ENCODE measurements at places on chromosomes 1 and 21.
A peak's percentile ranks its signal among the peaks of the same experiment; 100 is the strongest.

DNA sequence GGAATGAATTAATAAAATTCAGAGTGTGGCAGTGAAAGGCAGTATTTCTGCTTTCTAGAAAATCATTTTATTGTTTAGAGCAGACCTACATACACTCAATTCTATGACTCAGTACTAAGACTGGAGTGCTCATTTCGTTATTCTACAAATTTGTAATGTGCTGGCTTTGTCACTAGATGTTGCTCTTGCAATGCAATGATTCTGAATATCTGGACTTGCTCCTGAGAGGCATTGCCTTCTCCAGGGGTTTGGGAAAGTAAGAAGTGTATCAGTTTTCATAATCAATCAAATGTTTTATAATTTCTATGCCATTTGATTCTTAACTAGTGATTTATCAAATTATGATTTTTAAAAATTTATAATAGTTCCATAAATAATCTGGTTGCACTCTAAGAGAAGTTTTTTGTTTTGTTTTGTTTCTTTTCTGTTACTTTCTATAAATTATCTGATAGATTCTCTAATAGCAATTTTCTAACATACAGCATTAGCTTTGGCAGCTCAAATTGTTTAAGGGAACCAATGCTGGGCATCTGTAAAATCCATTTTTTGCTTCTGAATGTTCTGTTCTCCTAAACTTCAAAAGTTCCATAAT, 280.5 kb upstream of the SGIP1 start:
- DNase-seq = no peak

GRCh38 chr21:19171585-19171984, 768.0 kb upstream of the TMPRSS15 start:
- no peak for DNase-seq

- no peak for DNase-seq
Observed at GRCh38 chr1:153312570-153313186, at the start of gene PGLYRP3. TSS of gene PGLYRP3 (minus strand) at chr1:153312952. CDS start at chr1:153310665, 2,287 bp downstream.

GRCh38 chr21:39003982-39004633, 179.1 kb downstream of the PSMG1 start:
- DNase-seq = peak; percentile 46

- DNase-seq = no peak
Observed at GRCh38 chr1:60488847-60489246, 415.3 kb upstream of the C1orf87 start.

DNA sequence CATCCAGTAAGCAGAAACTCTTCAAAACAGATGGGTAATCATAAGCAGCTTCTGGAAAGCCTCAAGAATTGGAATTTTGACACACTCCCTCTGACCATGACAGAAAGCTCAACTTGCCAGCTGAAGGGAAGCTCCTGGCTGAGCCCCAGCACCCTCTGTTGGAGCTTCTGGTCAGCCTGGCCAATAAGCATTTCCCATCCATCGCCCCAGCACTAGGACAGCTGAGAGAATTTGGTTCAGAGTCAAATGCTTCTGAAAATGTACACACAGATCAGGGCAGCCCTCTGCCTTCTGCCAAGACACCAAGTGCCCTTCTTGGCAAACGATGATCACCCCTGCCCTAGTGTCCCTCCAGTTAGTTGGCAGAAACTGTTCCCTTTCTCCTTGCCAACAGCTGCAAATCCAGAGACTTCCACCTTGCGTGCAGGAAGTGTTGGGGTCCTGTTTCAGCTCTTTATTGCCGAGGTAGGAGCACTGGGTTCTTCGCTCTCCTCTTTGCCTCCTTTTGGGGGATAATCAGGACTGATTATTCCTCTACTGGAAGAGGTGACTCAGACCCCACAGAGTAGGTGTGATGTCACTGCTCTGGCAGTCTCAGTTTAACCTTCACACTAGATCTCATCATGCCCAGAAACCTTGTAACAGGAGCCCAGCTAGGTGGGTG, 11.9 kb downstream of the PIGV start:
- DNase-seq = peak; percentile 78

DNA sequence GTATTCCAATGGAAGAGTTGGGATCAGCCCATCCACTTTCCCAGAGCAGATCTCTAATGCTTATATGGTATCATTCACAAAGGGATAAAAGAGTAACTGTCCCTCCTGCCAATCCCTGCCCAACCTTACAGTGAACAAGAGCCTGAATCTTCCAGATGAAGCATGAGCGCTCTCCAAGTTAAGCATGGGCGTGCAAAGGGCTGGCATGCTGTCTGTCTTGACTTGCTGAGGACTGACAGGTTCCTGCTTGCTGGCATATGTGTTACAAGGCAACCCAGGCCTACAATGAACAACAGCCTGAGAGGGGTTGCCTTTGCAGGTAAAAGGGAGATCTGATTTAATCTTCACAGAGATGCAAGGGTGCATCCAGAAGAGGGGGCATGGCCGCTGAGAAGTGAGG, 155.6 kb upstream of the SOD1 start:
- no peak for DNase-seq

DNA sequence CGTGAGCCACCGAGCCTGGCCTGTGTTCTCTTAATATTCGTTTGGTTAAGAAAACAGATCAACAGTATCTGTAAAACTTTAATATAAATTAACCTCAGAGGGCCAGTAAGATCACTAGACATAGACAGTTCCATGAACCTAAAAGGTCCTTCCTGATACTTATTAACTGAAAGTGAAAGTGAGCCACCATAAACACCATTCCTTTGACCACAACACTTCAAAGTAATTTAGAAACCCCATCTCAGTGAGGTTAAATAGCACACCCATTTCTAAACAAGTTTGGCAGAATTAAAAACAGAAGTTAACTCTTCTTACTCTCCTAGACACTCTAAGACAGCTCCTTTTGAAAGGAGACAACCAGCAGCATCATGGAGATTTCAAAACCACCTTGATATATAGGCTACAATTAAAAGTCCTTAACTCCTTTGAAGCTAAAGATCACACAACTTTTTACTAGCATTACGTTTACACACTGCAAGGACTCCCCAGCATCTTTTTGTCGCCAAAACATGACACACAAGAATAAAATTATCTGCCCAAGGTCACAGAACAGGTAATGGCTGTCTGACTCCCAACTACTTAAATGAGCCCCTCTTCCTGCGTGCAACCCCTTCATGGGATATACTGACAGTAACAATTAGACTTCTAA, 2.2 kb downstream of the RNF19B start:
- DNase-seq = no peak

- peak; percentile 27 for DNase-seq
Observed at GRCh38 chr21:26169611-26170470, 729 bp downstream of the APP start.

DNA sequence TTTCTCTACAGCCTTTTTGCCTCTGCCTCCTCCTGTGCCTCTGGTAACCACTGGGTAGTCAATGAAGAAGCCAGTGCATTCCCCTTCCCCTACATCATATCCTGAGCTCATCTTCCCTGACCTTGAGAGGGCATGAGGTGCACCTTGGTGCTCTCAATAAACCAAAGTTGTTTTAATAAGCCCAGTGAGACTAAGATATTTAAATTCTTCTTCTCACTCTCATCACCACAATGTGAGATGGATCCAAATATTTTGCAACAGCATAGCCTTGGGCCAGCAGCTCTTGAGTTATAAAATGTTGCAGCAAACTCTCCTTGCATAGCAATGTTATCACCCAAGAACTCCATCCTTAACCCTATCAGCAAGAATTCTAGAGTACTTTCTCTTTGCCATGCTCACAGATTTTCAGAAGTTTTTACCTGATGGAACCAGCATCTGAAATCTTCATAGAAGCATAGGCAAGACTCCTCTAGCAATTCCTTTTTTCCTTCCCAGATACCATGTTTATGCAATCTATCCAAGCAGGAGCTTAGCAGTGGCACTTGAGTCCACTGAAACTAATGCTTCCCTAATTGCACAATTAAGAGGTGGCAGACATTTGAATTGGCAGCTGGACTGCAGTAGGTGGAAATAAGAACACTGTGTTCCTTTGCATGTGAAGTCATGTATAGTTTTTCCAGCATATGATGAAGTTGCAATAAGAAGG, 36.8 kb downstream of the CDC7 start:
- peak; percentile 87 for DNase-seq

GRCh38 chr1:157360023-157360390, 192.3 kb downstream of the FCRL5 start:
- no peak for DNase-seq

DNA sequence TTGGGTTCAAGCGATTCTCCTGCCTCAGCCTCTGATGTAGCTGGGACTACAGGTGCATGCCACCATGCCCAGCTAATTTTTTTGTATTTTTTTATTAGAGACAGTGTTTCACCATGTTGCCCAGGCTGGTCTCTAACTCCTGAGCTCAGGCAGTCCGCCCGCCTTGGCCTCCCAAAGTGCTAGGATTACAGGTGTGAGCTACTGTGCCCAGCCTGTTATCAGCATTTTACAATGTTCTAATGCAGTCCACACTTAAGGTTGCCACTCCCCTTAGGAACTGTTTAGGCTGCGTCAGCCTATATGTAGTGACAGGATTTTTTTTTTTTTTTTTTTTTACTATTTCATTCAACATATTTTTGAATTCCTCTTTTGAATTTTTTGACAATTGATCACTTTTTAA, 30.2 kb downstream of the AGPAT3 start:
- no peak for DNase-seq

- no peak for DNase-seq
Observed at GRCh38 chr1:181685211-181685610, 201.9 kb downstream of the CACNA1E start.

- no peak for DNase-seq
Observed at GRCh38 chr1:8365661-8366362, 47.9 kb downstream of the SLC45A1 start.

- DNase-seq = no peak
Observed at GRCh38 chr1:240391660-240392260, 220.2 kb downstream of the GREM2 start.

DNA sequence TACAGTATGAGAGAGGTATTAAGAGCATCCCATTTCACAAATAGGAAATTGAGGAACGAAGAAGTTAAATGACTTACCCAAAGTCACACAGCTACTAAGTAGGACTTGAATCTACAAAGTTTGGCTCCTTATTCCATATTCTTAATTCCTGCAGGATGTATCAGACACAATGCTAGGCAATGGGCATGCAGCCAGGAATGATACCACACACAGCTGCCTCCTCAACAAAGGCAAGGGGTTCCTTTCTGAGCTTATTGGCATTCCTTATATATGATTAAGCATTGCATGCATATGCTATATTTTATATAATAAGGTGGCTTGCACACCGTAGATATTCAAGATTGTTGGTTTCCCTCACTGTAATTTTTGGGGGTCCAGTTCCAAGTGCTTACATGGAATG, 34.2 kb upstream of the JUN start:
- DNase-seq = no peak

DNA sequence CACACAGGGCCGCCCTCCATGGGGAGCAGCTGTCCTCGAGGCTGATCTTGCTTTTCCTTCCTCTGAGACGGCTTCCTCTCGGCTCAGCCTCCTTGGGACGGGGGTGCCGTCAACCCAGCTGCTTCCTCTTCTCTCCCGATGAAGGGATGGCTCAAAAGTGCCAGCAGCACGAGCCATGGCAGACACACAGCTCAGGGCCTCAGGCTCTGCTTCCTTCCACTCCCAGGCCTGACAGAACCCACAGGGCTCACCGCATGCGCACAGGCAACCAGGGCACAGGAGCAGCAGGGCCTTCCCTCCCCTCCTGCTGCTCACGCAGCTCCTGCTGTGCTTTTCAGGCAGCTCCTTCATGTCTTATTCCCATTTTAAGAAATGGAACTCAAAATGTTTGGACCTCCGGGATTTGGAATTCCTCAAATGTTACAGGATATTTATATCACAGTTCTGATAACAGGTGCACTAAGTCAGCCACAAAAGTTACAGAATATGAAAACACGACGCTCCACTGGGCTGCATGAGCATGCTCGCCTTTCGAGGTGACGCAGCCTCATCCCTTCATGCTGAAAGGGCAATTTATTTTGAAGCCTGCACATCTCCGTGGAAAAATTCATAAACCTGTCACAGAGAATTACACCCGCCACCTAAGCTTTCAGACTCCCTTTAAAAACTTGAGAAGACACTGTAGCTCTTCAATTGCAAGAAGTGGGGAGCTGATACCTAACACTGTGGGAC, 84.4 kb downstream of the HSF2BP start:
- DNase-seq = no peak

GRCh38 chr1:44322367-44322766, 32.7 kb downstream of the ERI3 start:
- DNase-seq = no peak

- no peak for DNase-seq
Observed at GRCh38 chr21:41749286-41749685, 17.6 kb downstream of the RIPK4 start.

- no peak for DNase-seq
Observed at GRCh38 chr1:197604302-197604701, 171.0 kb downstream of the DENND1B start.

GRCh38 chr1:220448217-220448616, 79.7 kb upstream of the MARK1 start:
- no peak for DNase-seq

GRCh38 chr21:44532712-44533111, 7.3 kb downstream of the KRTAP10-1 start:
- no peak for DNase-seq

DNA sequence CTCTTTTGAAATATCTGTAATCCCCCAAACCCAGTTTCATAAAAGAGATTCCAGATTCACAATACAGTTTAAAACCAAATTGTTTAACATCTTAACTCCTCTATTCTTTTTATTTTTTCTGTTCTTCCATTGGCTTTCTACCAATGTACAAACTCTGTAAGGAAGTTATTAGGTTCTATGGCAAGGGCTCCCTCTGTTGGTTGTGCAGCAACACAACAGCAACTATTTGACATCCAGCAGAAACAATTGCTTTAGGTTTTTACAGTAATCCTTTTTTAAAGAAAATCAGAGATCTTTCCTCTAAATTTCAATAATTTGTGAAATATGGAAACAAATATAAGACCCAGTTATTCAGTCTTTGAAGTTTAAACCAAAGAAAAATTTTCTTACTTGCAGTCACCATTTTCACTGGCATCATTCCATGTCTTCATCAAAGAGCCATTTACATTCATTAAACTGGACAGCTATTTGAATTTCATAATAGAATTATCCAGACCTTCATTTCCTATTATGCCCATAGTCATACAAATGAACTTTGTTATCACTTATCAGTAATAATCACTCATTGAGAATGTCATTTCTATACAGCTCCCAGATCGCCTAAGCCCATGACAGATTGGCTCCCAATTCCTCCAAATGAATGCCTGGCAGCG, 46.5 kb upstream of the RNF11 start:
- no peak for DNase-seq

DNA sequence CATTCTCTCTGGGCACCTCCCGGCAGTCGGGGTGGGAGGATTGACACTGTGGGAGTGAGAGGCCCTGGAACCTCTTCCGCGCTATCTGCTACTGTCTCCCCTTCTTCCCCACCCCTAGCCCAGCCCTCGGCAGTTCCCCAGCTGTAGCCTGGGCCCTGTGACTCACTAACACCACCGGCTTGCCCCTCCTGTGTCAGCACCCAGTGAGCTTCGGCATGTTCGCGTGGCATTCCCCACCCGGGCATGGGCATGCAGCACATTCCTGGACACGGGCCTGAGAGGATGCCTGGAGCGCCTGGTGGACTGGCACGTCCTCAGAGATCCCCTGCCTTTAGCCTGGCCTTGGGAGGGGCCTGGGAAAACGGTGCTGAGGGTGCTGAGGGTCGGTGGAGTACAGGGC, 1.3 kb downstream of the CDK18 start:
- no peak for DNase-seq

GRCh38 chr1:29931477-29932175, 695.3 kb downstream of the PTPRU start:
- DNase-seq = no peak

All from GM04503 (cell line).